ENCODE measurements at places on chromosomes 11 and 22.

DNA sequence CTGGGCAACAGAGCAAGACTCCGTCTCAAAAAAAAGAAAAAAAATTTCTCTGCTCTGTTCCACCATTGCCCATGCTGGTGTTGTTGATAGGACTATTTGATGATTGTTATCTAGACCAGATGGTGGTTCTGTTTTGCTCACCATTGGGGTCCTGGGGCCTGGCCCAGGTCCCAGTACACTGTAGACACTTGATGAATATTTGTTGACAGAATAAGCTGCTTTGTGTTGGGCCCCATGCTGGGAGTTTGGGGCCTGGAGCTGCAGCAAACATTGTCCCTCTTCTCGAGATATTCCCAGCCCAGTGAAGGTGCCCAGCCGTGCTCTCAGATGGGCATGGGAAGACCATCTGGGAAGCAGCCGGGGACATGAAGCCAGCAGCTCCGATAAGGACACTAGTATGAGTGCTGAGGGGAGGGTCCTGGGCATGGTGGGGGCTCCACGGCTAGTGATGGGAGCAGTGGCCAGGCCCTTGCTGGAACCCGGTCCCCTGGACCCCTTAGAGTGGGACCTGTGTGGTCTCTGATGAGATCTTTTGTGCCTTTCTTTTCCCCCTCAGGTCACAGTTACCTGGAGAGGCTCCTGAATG, 13.6 kb downstream of the INCENP start:
- no peak for DNase-seq

DNA sequence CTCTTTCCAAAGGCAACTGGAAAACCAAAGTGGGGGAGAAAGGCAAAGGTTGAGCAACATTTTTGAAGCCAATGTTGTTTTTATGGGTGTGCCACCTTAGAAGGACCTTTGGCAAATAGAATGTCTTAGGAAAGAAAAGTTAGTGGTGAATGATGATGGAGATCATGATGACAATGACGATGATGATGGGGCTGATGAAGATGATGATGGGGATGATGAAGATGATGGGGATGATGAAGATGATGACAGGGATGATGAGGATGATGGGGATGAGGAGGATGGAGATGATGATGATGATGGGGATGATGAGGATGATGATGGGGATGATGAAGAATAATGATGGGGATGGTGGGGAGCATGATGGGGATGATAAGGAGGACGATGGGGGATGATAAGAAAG, 78.4 kb upstream of the MTMR2 start:
- no peak for DNase-seq

DNA sequence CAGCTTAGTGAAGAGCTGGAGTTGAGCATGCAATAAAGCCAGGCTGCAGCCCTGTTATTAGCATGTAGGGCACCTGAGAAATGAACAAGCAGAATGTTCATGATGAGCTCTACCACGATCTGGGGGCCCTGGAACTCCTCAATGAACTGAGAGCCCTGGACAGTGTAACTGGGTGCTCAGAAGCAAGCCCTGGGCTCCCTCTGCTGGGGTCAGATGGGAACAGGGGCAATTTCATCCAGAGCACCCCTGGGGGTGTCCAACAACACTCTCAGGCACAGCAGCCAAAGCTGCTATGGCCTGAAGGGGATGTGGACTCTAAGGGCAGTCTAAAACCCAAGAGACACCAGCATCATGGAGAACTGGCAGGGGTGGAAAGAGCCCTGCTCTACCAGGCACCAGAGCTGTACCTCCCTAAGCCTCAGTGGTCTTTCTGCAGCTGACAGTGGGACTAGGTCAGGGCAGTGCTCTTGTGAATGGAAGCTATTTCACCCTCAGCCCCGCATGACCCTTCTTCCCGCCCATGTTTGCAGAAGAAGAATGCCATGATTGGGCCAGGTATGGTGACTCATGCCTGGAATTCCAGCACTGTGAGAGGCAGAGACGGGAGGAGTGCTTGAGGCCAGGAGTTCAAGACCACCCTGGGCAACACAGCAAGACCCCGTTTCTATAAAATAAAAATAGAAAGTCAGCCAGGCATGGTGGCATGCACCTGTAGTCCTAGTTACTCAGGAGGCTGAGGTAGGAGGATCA, 28.9 kb downstream of the THOC5 start:
- no peak for DNase-seq

GRCh38 chr11:131301306-131301705, 69.1 kb upstream of the NTM start:
- no peak for DNase-seq

DNA sequence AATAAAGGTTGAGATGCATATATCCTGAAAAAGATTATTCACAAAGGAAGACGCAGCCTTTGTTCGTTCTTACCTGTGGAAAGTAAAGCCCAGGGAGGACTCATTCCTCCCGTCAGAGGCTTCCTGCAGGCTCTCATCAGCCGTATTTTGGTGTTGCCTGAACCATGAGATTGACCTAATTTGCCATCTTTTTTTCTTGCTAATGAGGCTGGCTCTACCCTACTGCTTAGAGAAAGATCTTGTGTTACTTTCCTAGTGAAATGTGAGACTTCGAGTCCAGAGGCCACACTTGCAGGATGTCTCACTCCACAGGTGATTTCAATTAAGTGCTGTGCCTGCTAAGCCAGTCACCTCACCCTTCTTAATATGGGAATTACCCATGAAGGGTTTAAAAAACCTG, 269.9 kb downstream of the NTM start:
- DNase-seq, result no peak

GRCh38 chr11:65083134-65083833, 556 bp downstream of the CDCA5 start:
- DNase-seq, result no peak

DNA sequence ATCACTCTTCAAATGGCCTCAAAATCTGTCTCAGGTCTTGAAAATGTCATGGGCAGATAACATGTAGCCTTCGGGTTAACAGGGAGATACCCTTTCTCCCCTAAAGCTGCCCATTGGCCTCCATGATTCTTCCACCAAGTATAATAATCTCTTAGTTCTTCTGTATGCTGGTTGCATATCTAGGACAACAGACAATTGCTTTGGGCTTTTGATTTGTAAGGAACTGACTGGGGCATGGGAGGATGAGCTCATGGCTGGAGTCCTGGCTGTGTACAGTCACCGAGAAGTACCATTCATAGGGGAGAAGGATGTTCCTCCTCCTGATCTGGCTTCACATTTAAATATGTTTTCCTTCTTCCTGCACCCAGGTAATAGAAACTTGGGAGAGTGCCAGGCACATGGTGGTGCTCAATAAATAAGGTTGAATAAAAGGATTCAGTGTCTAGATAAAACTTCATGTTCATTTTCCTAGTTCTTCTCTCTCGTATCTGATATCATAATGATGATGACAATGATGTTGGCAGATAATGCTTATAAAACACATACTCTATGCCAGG, 2.8 kb upstream of the AMPD3 start:
- no peak for DNase-seq

DNA sequence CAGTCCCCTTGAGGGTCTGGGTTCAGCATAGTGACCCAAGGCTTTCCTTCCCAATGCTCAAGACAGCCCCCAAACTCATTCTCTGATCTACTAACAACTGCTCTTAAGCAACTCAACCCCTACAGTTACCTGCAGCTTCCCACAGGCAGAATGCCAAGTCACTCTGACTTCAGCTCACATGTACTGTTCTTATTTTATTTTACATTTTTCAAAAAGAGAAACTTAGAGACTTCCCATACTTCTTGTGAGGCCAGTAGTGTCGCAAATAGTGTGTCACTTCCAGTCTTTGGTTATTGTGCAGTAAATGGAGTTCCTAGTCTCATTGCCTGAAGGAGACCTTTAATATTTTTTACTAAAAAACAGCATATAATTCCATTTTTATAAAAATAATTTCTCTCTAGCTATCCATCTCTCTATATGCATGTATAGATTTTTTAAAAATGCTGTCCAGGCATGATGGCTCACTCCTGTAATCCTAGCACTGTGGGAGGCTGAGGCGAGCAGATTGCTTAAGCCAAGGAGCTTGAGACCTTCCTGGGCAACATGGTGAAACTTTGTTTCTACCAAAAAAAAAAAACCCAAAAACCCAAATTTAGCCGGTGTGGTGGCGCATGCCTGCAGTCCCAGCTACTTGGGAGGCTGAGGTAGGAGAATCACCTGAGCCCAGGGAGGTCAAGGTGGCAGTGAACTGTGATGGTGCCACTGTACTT, 41.8 kb downstream of the ENTHD1 start:
- no peak for DNase-seq

DNA sequence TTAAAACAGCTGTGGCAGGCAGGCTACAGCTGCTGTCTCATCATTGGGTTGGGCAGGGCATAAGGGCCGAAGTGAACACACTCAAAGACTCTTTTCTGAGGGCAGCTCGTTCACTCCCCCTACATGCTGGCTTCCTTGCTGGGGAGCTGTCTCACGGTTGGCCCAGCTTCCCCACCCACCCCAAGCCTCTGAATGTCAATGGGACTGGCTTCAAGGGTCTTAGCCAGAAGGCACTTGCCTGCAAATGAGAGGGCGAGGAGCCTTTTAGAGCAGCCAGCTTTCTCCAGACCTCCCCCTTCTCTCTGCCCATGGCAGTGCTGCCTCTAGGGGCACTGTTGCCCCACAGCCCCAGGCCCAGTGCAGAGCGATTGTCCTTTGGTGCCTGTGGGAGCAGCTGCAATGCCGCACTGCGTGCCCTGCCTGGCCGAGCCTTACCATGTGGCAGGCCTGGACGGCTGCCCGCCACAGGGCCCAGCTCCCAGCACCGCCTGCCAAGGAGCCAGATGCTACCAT, 94.7 kb upstream of the RASSF10 start:
- DNase-seq, result no peak

GRCh38 chr11:102422817-102423712, 29.5 kb downstream of the TMEM123 start:
- no peak for DNase-seq

GRCh38 chr22:32761251-32761903, 40.1 kb upstream of the TIMP3 start:
- no peak for DNase-seq

GRCh38 chr11:79404806-79405205, 36.0 kb downstream of the TENM4 start:
- DNase-seq, result no peak

- DNase-seq, result no peak
These were observed 614.7 kb downstream of the FAM181B start for GRCh38 chr11:82118946-82119345.

DNA sequence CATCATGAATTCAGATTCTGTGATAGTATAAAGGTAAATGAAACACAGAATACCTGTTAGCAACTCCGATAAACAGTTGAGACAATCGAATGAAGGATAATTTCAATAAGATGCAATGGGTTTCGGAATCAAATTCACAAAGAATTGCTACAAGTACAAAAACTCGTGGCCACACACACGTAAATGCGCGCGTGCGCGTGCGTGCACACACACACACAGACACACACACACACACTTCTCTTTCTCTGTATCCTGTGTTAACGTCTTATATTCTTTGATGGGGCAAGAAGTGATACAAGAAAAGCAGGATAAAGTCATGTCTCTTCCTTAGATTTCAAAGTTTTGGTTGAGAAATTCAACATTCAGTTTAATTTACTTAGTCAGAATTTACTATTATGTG, 57.2 kb downstream of the FOLH1 start:
- no peak for DNase-seq

GRCh38 chr11:32549611-32550187, 33.9 kb upstream of the EIF3M start:
- no peak for DNase-seq

DNA sequence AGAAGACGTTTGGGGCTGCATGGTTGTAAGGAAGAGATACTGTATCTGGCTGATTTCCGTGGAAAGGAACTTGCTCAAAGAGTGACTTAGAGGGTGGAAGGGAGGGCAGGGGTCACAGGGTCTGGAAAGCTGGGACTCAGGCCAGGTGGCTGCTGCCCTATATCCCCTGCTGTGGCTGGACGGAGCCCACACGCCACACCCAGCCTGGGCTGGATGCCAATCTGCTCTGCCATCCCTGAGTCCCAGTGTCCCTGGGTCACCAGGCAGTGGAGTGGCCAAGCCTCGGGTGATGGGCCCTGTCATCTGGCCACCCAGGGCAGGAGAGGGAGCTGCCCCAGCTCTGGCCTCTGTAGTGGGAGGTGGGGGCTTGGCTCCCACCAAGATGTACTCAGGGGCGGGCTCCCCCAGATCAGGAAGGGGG, 26.5 kb upstream of the KRTAP5-7 start:
- no peak for DNase-seq

- no peak for DNase-seq
These were observed 79.7 kb downstream of the FBLN1 start for GRCh38 chr22:45582236-45582954.

DNA sequence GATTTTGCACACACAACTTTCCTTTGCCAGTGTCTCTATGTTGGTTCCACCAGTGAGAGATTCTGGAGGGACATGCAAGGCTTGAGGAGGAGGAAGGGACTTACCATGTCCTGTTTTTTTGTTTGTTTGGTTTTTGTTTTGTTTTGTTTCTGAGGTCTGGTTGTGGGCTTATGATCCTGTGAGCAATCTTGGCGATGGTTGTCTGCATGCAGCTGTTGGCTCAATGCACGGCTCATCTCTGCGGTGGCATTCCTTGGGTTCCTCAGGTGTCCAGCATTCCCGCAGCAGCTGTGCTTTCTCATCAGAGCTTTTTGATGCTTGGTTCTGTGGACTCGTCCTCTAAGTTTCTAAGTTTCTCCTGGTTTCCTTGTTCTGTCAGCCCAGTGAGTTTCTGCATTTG, 4.8 kb upstream of the NNMT start:
- DNase-seq, result no peak

GRCh38 chr11:123413636-123414035, 16.4 kb upstream of the GRAMD1B start:
- DNase-seq, result no peak

- peak; percentile 31 for DNase-seq
These were observed 66.5 kb downstream of the BMAL1 start for GRCh38 chr11:13343931-13344717.

- DNase-seq, result no peak
These were observed 285.1 kb downstream of the TBC1D22A start for GRCh38 chr22:47047321-47048122.

GRCh38 chr11:36123336-36124101, 165.7 kb downstream of the COMMD9 start:
- no peak for DNase-seq

- no peak for DNase-seq
These were observed 22.5 kb downstream of the LRP4 start for GRCh38 chr11:46895821-46896220.

DNA sequence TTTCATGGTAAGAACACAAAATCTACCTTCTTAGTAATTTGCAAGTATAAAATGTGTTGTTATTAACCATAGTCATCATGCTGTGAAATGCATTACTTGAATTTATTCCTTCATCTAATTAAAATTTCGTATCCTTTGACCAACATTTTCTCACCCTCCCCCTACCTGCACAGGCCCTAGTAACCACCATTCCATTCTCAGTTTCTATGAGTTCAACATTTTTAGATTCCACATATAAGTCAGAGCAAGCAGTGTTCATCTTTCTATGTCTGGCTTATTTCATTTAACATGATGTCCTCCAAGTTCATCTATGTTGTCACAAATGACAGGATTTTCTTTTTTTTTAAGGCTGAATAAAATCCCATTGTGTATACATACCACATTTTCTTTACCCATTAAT, 43.5 kb upstream of the CCDC179 start:
- no peak for DNase-seq

GRCh38 chr11:66443602-66444001, 5.0 kb upstream of the MRPL11 start:
- no peak for DNase-seq

- no peak for DNase-seq
These were observed 977.0 kb upstream of the CHORDC1 start for GRCh38 chr11:91199866-91200265.

GRCh38 chr22:47171441-47172221, 409.2 kb downstream of the TBC1D22A start:
- no peak for DNase-seq
